ENCODE measurements at places on chromosomes 1 and 21.
A peak's percentile ranks its signal among the peaks of the same experiment; 100 is the strongest.

DNA sequence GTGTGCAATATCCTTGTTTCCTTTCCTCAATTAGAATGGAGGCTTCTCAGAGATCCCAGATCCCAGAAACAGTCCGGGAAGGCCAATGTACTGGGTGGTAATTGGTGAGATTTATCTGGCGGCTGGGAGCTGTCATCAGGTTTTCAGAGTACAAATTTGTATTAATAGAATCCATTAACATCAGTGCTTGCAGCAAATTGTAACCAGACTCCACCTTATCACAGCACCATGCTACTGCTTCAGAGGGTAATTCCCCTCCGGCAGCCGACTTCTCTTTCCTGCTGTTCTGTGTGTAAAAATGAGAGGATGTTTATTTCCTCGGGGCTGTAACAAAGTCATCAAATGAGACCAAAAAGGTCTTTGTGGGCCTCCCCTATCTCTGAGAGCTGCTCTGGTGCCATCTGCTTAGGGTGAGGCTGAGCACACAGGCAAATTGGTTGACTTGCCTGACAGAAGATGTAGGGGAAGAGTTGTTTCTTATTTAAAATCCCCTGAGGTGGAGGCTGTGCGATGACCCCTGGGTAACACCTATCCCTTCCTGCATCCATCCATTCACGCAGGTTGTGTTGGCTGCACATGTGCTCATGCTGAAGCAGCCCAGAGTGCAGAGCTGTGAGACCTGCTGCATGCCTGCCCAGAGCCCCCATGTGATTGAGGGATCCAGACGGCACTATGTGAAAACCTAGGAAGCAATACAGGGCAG lies 19.2 kb downstream of the NFASC start:
- DNase-seq, result no peak

DNA sequence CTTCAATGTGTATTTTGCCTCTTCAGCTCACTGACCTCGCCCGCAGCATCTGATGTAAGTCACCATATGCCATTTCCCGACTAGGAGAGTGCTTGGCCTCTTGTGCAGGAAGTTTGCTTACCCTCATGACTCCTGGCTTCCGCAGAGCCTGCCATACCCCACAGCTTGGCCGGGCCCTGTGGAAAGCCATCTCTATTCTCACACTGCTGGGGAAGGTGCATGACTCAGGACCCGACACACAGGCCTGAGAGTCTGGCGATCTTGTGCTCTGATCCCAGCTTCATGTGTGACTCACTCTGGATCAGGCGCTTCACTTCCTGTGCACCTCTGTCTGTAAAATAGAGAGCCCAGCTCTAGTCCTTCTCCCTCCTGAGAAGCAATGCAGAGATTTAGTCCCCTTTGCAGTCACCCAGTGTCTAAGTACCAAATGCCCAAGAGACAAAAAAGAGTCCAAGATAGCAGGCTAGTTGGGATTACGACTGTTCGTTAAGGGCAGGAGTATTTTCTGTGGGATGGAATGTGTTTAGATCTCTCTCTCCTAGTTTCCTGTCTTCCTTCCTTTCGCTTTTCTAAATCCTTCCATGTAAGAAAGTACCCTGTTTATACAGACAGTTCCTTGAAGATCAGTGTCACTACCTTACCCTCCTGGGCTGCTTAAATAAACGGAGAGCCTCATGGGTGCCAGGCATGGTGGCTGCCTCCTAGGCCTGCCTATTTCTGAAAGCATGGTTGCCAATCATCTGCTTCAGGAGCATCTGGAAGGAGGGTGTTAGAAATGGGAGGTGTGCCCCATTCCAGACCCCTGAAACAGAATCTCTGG lies 62.8 kb upstream of the KIF26B start:
- DNase-seq, result peak; percentile 84

DNA sequence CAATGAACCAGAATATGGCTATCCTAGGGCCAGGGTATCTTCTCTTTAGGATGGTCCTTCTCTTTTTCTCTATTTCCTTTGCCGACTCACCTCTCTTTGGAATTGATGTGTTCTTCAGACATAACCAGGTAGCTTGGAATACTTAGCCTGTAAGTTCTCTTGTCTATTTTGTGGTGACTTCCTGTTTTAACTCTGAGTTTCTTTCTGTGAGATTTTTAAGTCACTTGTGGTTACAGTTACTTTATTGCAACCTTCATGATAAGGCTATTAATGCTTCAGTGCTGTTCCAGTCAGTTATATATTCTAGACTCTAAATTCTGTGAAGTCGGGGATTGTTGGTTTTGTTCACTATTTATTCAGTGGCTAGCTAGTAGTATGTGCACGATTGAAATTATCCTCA lies 46.2 kb downstream of the DISP1 start:
- DNase-seq, result no peak

GRCh38 chr1:173603056-173603591 lies at the start of gene SLC9C2:
SLC9C2 (minus strand) TSS chr1:173603072; CDS start chr1:173601776, 1,296 bp downstream.
- no peak for DNase-seq

- DNase-seq, result no peak
Observed at GRCh38 chr1:208031316-208031931, 120.5 kb upstream of the CD34 start.

GRCh38 chr1:44031252-44032169 lies at the start of gene SLC6A9:
SLC6A9 (minus strand) TSS chr1:44031462; CDS start chr1:44024277, 7,185 bp downstream.
- peak; percentile 51 for DNase-seq

DNA sequence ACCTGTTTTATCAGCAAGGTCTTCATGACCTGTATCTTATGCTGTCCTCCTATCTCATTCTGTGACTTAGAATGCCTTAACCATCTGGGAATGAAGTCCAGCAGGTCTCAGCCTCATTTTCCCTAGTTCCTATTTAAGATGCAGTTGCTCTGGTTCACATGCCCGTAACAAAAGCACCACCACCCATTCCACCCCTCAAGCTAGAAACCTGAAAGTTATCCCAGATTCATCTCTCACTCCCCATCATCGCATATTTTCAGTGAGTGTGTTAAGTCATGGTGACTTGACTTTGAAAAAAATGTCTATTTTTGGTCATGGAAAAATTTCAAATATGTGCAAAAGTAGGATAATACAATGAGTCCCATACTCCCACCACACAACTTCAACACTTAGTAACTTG lies 11.7 kb downstream of the HMGN2 start:
- no peak for DNase-seq

GRCh38 chr1:236724506-236724905 lies 38.2 kb downstream of the ACTN2 start:
- DNase-seq, result no peak

- DNase-seq, result no peak
Observed at GRCh38 chr1:198861636-198862035, 222.8 kb downstream of the PTPRC start.

DNA sequence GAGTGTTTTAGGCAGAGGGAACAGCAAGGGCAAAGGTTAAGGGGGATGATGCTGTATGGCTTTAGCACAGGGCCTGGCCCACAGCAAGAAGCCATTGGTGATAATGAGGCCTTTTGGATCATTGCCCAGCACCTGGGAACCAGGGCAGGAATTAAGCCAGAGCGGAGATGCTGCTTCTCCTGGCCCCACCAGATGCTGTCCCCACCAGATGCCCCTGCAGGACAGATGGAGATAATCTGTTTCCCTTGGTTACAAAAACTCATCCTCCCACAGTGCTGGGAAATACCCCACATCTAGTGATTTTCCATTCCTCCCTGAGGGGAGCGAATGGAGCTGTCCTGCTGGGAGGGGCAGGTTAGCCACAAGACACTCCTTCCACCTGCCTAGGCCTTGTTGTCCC lies 18.8 kb downstream of the OPRD1 start:
- no peak for DNase-seq

DNA sequence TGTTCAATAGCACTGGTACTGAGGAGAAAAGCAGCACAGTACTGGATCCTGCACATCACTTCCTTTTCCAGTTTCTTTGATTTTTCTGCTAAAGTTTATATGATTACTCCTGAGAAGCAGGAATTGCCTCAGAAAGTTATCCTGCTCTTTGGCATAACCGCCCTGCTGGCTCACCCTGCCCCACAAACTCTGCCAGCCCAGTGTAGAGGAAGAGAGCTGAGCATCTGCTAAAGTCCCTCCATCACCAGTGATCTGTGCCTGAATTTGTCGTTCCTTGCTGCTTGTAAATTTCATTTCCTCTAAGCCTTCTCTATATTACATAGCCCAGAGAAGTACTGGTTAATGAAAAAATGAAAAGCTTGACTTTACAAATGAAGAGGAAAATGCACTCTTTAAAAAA lies 87.0 kb upstream of the C1orf21 start:
- DNase-seq, result no peak

DNA sequence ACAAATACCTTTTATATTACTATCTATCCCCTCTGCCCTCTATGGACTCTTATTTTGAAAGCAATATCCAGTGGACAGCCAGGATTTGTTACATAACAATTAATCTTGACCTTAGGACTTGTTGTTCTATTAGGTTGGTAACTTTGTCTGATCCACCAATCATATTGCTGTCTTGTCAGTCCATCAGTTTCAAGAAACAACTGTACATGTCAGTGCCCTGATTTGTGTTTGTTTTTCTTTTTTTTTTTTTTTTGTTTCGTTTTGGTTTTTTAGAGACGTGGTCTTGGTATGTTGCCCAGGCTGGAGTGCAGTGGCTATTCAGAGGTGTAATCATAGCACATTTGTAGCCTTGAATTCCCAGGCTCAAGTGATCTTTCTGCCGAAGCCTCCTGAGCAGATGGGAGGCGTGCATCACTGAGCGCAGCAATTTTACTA lies 1.5 kb upstream of the SCP2 start:
- no peak for DNase-seq

DNA sequence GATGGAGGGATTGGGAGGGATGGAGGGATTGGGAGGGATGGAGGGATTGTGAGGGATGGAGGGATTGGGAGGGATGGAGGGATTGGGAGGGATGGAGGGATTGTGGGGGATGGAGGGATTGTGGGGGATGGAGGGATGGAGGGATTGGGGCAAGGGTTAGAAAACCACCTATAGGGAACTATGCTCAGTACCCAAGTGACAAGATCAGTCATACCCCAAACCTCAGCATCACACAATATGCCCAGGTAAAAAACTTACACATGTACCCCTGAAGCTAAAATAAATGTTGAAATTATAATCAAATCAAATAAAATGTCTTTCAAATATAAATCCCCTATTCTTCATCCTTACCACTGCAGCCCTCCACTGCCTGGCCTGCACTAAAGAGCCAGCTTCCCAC lies 72.8 kb upstream of the HNRNPU start:
- DNase-seq, result no peak

DNA sequence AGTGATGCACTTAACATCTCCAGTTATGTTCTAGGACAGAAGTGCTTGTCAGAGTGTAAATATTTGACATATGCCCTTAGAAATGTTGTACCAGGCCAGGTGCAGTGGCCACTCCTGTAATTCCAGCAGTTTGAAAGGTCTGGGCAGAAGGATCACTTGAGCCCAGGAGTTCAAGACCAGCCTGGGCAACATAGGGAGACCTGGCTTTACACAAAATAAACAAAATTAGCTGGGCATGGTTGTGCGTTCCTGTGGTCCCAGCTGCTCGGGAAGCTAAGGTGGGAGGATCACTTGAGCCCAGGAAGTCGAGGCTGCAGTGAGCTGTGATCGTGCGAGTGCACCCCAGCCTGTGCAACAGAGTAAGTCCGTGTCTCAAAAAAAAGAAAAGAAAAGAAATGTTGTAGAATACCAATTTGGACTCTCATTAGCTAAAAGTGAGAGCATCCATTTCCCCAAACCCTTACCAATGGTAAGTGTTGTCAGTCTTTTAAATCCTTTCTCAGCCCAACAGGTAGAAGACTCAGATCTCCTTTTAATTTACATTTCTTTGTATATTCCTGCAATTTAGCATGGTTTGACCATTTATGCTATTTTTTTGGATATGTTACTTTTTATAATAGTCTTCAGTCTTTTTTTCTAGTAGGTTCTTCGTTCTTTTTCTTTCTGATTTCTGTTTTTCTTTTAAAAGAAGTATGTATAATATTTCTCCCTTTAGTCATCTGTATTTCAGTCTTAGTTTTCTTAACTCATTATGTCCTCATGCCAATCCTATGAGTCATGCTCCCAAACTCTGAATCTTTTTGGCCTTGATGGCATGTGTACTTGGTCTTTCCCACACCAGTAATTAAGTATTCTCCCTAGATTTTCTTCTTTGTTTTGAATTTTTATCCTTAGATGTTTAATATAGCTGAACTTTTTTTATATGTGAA lies 74.4 kb downstream of the CAMTA1 start:
- DNase-seq, result peak; percentile 97

GRCh38 chr1:30991862-30992606 lies 73.5 kb downstream of the PUM1 start:
- no peak for DNase-seq

GRCh38 chr1:156081917-156082308 lies 352 bp downstream of the MEX3A start:
- no peak for DNase-seq

DNA sequence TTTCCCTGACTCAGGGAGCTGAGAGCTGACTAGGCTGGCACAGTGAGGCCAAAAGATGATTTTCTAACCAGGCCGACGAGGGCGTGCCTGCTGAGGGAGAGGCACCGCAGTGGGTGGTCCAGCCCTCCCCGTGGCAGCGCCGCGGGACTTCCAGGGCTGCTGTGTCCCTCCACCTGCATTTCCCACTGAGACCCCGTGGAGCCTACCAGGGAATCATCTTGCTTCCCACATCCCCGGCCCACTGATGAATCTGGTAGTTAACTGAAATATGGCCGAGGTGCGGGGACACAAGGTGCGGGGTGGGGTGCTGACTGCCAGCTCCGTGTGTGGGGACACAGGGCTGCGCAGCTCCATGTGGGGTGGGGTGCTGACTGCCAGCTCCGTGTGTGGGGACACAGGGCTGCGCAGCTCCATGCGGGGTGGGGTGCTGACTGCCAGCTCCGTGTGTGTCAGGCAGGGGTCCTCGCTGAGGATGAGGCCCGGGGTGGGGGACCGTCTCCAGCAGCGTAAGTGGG lies 10.4 kb downstream of the WRAP73 start:
- no peak for DNase-seq

DNA sequence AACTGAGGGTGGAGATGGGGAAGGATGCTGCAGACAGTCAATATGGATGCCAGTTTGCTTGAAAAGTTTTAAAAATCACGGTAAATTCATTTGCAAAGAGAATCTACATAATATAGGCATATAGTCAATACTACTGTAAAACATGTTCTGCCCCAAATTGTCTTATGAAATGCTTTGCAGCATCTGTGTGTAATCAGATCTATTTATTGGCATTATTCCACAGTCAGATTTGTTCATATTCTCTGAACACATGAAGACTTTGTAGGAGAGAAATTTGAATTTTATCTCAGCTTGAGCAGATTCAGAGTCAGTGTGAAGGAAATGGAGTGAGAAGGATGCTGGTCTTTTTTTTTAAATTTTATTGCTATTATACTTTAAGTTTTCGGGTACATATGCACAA lies 88.5 kb downstream of the PLPPR4 start:
- DNase-seq, result no peak

- no peak for DNase-seq
Observed at GRCh38 chr1:22860883-22861385, 111.7 kb downstream of the LACTBL1 start.

All from astrocyte of the cerebellum (primary cell).